GM12878 (cell line): ENCODE measurements at places on chromosomes 1 and 21.

GRCh38 chr1:48442864-48443619, 29.0 kb downstream of the SPATA6 start:
- DNase-seq: no peak

DNA sequence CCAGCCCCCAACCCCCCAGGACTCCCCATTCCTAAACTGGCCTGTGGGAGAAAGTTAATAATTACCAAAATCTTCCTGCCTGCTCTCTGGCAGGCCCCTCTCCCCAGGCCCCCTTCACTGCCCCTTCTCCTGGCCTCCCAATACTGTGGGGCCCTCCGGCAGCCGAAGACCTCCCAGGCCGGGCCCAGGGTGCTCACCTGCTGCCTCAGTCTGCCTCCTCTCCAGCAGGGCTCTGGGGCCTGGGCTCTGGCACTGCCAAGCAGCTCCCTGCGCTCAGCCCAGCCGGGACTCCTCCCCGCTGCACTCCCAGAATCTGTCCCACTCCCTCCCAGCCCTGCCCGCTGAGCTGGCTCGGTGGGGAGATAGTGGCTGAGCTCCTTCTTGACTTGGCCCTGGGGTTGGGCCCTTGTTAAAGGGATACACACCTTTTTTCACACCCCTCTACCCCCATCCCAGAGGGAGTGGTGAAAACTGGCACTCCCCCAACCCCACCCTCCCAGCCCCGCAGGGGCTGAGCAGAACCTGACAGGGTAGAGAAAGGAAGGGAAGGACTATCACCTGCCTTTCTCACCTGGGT, at the start of gene S100A16:
Gene S100A16 (minus strand): TSS at position 383 of the 577 bp plus-strand sequence. CDS start 4,986 bp downstream, outside the sequence.
- DNase-seq: no peak

GRCh38 chr1:85361606-85362296, 85.3 kb upstream of the BCL10 start:
- no peak for DNase-seq

- no peak for DNase-seq
These were observed 292.4 kb downstream of the GRIK1 start for GRCh38 chr21:29647353-29647781.

DNA sequence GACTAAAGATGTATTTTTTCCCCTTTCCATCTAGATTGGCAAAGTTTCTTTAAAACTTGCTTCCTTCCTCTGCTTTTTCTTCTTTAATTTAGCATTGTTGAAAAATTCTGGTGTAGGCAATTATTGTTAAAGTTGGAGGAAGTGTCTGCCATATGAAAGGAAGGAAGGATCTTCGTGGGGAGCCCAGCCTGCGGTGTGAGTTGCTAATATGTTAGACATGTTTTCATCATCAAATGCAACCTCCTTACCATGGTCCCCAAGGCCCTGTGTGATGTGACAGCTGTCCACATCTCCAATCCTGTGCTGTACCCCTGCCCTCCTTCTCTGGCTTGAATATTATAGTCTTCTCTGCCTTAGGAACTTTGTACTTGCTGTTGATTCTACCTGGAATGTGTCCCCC, 81.0 kb upstream of the ZBTB18 start:
- no peak for DNase-seq
